ENCODE measurements at places on chromosomes 5 and 9.

DNA sequence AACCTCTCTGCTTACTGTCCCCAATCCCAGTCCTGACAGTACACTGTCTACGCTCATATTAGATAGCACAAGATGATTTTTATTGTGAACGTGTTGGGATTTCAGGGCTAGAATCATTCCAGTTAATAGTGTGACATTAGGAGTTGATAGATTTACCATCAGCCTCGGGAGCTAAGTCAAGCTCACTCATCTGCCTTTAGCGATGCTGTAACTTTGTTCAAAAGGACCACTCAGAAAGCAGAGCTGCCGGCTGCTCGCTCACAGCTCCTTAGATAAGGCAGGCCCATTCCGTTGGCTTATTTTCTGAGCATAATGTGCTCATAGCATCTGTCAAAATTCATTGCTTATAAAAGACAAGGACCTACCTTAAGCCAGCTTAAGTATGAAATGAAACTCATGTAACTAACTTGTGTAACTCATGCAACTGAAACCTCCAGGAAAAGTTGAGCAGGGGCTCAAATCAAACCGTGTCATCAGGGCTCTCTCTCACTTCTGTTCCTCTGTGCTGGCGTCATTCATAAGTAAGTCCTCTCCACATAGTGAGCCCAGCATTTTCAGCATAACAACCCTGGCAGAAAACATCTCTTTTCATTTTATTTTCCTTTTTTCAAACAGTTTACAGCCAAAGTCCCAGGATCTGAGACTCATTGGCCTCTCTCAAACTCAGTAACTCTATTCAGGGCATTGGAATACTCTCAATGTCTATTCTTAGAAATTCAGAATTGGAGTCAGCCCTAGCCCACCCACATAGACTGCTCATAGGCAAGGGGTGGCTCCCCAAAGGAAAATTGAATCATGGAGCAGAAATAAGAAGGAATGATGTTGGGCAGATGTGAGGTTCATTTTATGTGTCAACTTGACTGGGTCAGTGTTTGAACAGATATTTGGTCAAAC lies 208.8 kb downstream of the MAN2A1 start:
- DNase-seq, result no peak

DNA sequence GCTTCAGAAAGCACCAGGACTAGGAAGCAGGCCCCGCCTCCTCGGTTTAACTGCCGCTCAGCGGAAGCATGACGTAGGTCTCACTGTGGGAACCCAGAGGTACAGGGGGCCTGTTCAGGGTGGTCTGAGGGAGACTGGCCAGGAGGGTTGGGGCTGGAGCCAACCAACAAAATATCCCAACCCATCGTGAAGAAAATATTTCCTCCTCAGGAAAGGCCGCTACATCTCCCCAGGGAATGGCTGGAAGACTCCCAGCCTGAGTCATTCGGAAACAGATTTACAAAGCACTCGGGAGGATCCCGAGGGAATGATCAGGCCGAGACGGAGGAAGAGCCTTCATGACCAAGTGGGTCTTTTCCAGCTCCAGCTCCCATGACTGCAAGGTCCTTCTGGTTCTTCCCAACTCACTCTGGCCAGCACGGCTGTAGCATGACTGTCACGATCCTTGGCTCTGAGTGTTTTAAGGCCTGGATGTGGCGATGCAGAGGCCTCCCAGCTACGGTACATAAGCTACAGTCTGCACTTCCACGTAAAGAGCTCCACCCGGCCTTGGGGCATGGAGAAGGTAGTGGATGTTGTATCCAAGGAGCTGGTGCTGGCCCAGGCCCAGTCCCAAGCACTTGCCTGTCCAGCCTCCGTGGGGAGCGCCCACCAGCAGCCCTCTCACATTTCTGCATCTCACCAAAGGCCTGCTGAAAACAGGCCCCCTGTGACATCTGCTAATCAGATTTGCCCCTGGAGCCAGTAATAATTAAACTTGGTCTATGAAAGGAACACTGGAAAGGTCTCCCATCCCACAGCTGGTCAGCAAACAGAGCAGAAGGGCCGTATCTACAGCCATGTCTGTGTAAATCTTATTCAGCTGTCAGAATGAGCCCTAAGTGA lies 100.6 kb downstream of the LHFPL2 start:
- no peak for DNase-seq

DNA sequence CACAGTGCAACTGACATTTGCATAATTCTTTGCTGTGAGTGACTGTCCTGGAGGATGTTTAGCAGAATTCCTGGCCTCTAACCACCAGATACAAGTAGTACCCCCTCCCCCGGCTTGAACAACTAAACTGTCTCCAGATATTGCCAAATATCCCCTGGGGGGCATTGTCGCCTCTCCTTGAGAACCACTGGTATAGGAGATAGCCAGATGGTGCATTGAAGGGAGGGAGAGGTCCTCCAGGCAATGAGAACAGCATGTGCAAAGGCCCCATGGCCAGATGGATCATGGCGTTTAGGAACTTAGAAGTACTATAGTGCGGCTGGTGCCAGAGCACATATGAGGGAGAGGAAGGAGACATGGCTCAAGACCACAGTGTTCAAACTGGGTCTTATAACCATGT lies 18.9 kb upstream of the ORM1 start:
- no peak for DNase-seq

DNA sequence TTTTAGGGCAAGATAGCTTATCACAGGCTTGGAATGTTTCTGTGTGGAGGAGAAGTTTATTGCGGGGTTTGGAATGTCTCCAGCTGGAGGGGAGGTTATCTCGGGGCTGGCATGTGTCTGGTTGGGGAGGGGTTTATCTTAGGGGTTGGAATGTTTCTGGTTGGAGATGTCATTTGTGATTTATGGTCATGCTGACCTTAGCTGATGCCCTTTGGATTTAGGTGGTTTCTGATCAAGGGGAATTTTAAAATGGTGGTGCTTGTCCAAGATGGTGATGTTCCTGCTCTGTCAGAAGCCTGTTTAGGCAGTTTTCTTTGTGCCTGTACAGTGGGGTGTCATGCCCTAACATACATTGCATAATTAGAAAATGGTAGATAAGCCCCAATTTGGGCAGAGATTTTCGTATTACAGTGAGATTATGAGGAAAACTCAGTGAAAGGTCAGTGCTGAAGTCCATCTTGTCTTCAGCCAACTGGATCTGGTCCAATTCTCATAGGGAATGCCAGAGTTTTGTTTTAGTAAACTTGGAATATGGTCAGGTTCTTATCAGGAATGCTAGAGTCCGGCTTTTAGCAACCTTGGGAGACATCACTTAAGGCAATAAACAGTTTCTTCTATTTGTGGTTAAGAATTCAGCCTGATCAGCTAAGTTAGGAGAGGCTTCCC lies 14.3 kb downstream of the CDK20 start:
- no peak for DNase-seq

- no peak for DNase-seq
Measured at GRCh38 chr9:117860849-117861248, 156.6 kb downstream of the TLR4 start.

DNA sequence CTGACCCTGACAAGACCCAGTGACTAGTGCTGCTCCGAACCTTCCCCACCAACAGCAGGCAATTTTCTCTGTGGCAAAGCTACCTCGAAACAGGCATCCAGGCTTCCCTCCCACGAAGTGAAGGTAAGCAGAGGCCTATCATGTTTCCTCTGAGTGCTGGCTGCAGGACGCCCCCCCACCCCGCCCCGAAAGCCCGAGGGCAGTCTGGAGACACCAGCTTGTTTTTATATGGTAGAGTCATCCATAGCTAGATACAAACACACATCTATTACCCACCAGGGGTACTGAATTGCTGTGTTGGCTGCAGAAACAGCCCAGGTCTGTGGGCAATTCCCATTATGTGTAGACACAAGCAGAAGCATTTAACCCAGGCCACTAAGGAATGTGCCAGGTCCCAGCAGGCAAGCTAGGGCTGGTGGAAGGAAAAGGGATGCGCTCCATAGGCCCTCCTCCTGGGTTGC lies 40.4 kb downstream of the LIX1 start:
- no peak for DNase-seq

GRCh38 chr5:1016036-1016435 lies 7.4 kb downstream of the NKD2 start:
- no peak for DNase-seq

GRCh38 chr5:31066655-31067328 lies 126.7 kb upstream of the CDH6 start:
- no peak for DNase-seq

All from activated CD4-positive, alpha-beta T cell treated with anti-CD3 and anti-CD28 coated beads, Interleukin-2, Interleukin-4, amounts not matched to agents 100 ng/mL and 50 ng/mL, durations not matched to agents 16 hours and 8 hours (primary cell).